ENCODE measurements at places on chromosomes 11 and 22.

DNA sequence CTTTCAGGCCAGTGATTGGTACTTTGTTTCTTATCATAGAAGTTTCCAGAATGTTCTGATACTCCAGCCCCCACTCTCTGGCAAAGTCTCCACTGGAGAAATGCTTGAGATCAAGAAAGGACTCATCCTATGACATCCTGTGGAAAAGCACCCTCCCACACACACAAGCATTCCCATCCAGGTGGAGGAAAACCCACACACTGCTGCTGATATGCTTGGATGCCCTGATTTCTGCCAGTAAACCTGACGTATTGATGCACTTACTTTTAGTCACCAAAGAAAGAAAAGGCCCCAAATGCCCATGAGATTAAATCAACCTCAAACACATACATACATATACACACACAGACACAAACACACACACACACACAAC lies 9.2 kb upstream of the SLC5A12 start:
- no peak for DNase-seq

GRCh38 chr11:34864424-34864823 lies 51.8 kb downstream of the APIP start:
- no peak for DNase-seq

DNA sequence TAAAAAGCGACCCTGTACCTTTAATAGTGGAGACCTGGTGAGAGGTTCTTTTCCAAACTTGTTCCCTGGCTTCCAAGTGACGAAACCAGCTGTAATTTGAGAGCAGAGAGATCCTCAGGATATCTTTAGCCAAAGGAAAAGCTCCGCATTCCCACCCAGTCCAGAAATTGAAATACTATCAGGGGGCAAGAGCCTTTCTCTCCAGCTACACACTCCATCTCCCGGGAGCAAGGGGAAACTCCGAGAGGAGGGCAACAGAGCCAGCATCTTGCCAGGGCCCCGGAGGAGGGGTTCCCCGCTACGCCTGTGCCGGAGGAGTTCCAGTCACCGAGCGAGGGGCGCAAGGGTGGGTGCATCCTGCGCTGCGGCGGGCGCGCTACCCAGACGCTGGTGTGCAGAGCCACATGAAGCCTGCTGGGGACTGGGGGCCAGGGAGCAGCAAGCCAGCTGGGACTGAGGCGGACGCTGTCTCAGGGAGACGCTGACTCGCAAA lies at the start of gene FIBIN:
FIBIN (plus strand) TSS at position 148 of the 493 bp plus-strand sequence. CDS start 415 bp downstream, outside the sequence.
- DNase-seq = peak; percentile 7

DNA sequence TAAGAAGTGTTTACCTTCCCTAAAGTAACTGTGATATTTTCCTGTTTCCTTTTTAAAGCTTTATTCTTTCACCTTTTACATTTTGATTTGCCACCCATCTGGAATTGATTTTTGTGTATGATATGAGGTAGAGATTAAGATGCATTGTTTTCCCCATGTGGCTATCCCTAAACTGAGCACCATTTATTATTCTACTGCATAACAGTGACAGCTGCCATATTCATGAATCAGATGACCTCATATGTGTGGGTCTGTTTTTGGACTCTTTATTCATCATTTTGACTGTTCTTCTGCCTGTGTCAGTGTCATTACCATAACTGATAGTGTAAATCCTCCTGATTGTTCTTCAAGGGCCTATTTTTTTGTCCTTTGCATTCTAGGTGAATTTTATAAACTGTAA lies 50.8 kb downstream of the HIPK3 start:
- DNase-seq = no peak

- no peak for DNase-seq
Measured at GRCh38 chr11:64917663-64917995, 620 bp upstream of the ATG2A start.

DNA sequence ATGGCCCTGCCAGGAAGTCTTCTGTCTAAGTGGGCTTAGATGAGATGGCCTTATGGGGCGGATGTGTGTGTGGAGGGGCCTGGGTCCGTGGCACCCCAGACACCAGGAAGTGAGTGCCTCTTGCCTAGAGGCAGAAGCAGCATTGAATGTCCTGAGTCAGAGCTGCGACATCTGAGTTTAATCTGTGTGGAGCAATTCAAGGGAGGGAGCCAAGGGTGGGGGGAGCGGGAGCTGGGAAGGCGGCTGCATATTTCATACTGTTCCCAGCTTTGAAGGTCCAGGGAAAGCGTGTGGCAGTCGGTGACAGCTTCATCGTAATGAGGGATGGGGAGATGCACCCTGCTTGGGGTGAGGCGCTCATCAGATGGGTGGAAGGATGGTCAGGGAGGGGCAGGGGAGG lies 73.5 kb upstream of the THY1 start:
- DNase-seq = no peak

GRCh38 chr11:20880094-20880493 lies 210.7 kb downstream of the NELL1 start:
- no peak for DNase-seq

DNA sequence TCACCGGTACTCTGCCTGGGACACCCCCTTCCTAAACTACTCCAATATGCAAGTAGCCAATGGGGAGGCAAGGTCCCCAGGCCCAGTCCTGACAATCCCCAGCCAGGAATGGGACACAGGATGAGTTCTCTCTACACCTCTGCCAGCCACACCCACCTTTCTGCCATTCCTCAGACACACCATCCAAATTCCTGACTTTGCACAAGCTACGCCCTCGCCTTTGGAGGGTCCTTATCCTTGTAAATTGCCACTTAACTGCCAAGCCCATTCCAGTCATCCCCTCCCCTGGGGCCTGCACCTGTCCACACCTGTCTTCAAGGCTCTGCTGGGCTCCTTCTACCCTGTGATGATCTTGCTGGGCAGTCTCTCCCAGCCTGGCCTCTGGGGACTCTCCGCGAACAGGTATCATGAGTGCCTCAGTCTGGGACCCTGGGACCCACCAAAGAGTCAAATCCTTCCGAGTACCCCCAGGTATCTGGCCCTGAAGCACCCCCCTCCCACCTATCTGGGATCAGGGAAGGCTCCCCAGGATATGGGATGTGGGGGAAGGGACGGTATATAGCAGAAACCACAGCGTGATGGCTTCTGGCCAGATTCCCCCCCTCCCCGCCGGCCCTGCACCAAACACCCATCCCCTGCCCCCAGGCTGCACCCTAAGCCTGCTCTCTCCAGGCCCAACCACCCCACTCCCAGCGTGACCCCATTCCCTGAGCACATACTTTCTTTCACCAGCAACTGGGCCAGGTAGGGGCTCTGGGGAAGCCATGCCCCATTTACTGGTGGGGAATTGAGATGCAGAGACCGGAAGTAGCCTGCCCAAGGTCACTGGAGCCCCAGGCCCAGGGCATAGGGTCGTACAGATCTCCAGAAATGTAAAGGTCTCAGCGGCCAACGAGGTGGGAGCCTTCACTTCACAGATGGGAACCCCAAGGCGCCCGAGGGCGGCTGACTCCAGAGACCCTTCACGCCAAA lies 806 bp downstream of the ARAP1 start:
- no peak for DNase-seq

DNA sequence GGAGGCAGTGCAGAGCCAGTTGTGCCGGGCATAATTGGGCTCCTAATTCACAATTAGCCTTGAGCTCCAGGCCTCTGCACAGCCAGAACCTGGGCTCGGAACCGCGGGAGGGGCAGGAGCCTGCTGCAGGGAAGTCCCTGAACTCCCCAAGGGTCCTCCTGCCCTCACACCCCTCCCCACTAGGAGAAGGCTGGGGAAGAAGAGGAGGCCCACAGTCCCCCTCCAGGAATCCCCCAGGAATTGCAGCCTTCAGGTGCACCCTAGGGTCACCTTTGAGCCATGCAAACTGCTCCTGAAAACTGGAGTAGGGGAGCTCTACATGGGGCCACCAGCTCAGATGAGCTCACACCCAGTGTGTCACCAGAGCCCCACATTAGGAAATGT lies 93.8 kb upstream of the LMO1 start:
- no peak for DNase-seq

- peak; percentile 89 for DNase-seq
Measured at GRCh38 chr22:37545703-37546436, 14.4 kb upstream of the CDC42EP1 start.

DNA sequence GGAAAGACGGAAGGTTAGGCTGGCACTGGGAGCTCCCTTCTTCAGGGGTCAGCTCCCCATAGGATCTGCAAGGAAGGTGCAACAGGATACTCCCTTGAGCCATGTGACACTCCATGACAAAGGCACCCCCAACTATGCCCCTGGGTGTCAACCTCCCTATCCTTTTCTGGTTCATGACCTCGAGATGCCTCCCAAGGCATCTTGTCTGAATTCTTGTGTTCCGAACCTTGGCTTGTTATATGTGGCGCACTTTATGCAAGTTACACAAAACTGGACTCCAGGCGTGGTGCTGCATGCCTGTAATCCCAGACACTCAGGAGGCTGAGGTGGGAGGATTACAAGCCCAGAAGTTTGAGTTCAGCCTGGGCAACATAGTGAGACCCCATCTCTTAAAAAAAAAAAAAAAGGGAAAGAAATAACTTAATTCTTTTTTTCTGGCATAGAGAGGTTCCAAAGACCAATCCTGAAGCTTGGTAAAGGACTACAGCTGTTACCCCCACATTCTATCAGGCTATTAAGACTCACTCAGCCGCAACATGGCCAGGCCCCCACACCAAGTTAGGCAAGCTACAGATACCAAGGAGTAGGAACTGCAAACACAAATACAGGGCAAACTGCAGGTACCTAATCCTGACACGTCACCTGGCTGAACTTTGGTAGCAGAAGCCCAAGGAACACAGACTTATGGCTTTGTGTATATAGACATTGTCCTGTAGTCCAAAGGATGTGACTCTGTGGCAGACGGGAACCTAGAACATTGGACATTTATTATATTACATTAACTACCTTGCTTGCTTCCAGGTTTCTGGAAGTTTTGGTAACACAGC lies 1.4 kb downstream of the C11orf24 start:
- no peak for DNase-seq

GRCh38 chr11:70487756-70488155 lies 89.4 kb downstream of the CTTN start:
- no peak for DNase-seq

- no peak for DNase-seq
Measured at GRCh38 chr11:34245041-34245440, 112.8 kb downstream of the ABTB2 start.

DNA sequence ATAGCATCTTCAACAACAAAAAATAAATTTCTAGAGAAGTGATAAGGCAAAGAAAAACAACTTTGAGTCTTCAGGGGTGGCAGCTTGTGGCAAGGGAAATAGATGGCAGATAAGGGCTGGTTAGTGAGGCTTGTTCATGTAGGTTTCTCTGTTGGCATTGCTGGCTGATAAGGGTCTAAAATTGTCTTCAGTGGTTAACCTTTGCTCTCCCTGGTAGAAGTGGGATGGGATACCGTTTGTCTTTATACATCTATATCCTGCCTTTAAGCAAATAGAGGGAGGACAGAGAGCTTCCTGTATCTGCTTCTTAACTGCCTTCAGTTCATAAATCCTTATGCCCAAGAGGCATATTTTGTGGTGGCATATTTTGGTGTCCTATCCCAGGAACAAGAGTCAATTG lies 57.1 kb downstream of the TRAF6 start:
- no peak for DNase-seq

- no peak for DNase-seq
Measured at GRCh38 chr22:46827136-46827780, 64.8 kb downstream of the TBC1D22A start.

GRCh38 chr11:18137186-18137800 lies 4.9 kb downstream of the MRGPRX3 start:
- DNase-seq = no peak

DNA sequence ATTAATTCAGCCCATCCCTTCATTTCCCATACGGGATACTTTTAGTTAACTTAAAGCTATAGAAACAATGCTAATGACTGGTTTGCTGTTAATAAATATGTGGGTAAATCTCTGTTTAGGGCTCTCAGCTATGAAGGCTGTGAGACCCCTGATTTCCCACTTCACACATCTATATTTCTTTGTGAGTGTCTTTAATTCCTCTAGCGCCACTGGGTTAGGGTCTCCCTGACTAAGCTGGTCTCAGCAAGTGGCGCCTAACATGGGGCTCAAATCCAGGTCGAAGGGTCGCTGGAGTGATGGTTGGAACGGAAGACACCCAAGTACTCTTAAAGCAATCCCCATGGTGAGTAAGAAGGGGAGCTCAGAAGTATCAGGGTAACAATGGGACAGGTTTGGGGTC lies 14.4 kb upstream of the OOSP1 start:
- no peak for DNase-seq

DNA sequence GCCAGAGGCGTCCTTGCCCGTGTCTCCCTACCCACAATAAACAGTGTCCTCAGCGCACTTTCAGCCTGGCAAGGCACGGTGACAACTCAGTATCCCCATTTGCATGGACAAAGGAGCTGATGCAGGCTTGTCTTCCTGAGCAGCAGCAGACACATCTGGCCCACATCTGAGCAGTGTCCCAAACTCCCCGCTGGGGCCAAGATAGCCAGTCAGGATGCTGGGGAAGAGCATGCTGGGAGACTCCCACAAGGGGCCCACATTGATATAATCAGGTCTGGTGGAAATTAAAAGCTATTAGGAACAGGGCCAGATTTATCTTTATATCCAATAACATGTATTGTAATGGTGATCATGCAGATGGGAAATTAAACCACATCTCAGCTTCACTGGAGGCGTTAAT lies 24.7 kb downstream of the DSCAML1 start:
- no peak for DNase-seq

GRCh38 chr11:123509737-123510578 lies 79.9 kb downstream of the GRAMD1B start:
- DNase-seq = peak; percentile 97

DNA sequence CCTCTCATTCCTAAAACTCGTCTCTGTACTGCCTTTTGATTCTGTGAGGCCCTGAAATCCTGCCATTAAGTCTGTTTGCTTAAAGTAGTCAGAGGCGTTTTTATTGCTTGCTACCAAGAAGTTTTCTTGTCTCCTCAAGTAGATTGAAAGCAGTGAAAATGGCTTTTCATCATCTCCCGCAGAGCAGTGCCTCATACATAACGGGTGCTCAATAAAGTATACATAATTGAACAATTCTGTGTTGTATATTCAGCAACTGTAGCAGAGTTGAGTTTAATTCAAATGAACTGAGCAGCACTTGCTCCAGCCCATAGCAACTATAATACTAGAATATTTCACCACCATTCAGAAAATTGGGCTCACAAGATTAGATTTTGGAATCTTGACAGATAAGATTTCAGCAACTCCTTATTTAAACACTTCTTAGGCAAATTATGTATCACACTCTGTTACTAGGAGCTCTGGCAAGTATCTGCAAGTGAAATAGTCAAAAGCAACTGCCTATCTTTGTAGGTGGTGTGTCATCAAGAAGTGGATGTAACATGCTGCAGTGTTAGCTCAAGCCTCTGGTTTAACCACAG lies 20.0 kb downstream of the FIBIN start:
- no peak for DNase-seq

- DNase-seq = peak; percentile 93
Measured at GRCh38 chr11:47152953-47153950, 23.4 kb downstream of the ARFGAP2 start.

GRCh38 chr11:116513894-116514293 lies 258.9 kb downstream of the BUD13 start:
- DNase-seq = no peak
